ENCODE measurements at places on chromosomes 12 and 14. TPM values are rescaled to one million over a fixed set of nuclear protein-coding genes. Genes with fewer than 3 reads are reported as not detected.

The CLEC9A gene
- total RNA-seq, result not detected

The HELB gene
- total RNA-seq, result 1.5 TPM

The C14orf132 gene
- 5.3 TPM for total RNA-seq

The TSPAN19 gene
- not detected for total RNA-seq

The ANKRD33 gene
- 0.12 TPM for total RNA-seq

All from A549 treated with CORT108297 at 1 μM for 4 hours (cell line).